ENCODE measurements at places on chromosomes 2 and 18.

DNA sequence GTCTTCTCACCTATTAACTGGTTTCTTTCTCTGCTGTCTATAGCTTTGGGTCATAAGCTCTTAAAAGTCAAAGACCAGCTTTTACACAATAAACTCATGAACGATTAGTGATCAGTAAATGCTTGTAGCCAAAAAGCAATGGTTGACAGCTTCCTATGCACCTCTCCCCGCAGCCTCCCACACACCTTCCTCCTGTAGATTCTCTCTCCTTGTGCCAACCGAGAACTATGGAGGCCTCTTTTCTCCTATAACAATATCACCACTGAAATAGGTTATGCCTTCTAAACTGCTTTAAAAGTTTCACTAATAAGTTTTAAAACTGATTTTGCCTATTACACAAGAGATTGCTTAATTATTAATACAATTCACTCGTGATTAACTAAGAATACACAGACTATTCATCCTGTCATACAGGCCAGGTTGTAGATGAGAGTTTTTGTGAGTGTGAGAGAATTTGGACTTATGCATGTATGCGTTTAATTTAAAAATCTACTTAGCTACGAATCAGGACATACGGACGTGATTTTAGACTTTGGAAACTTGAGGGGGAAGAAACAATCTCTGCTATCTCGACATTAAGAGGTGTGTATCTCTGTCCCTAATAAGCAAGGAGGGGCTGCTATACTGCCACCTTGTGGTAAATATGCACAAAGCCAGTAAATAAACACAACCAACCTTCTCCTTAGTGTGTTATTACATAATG, 229.1 kb upstream of the RBBP8 start:
- DNase-seq: no peak

DNA sequence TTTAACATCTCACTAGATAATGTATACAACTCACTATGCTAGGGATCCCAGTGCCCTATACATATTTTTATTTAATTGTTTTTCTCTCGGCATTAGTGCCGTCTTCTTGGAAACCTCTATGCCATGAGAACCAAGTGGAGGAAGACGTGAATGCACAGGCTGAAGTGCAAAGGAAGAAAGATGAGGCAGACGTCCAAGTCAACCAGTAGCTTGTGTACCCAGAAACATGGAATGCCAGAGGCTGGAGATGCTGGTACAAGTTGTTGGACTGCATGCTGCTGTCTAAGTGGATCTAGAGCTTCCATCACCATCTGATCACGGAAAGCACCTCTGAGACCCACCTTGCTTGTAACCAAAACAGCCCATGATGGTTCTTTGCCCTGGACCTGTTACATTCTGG, 12.5 kb upstream of the GEMIN6 start:
- no peak for DNase-seq

GRCh38 chr2:39138837-39139211, 18.0 kb upstream of the SOS1 start:
- DNase-seq: no peak

DNA sequence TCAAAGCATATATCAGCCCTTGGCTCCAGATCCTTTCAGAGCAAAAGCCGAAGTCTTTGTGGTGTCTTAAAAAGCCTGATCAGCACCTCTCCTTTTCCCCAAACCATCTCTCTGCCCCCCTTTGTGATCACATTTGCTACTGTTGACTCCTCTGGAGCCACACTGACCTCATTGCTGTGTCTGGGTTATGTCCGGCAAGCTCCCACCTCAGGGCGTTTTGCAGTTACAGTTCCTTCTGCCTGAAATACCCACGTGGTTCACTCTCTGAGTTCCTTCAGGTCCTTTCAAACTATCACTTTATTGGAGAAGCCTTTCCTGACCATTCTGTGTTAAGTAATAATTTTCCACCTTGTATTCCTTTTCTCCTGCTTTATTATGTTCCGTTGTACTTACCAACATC, 11.8 kb downstream of the C2orf69 start:
- DNase-seq: no peak

Data from amygdala (tissue), 56 donors.